ENCODE measurements at places on chromosomes 7 and 10.

DNA sequence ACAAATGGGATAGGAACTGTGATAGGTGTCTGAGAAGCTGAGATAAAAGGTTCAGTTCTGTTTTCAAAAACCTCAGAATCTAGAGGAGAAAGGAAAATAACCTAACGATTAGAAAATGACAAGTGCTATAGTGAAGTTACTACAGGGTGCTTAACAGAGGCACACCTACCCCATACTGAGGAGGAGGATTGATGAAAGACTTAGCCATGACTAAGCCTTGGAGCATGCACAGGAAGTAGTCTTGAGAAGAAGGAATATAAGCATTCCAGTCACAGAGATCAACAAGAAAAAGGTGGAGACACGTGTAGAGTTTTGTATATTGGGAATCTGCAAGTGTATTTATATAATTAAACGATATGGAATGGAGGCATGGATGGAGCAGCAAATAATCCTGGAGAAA, 1225.5 kb upstream of the CELF2 start:
- DNase-seq: peak; percentile 11

DNA sequence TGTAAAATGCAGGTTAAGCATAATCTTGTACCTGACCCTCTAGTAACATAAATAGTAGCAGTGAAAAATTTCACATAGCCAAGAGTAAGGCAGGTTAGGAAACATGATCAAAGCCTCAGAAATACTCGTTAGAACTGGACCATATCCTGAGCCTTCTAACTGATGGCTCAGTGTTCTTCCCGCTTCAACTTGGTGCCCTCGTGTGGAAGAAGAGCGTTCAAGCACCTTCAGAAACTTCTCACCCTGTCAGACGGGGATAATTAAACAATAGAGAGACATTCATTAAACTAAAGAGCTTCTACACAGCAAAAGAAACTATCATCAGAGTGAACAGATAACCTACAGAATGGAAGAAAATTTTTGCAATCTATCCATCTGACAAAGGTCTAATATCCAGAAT, 124.5 kb downstream of the MYOF start:
- peak; percentile 34 for DNase-seq

GRCh38 chr10:132839061-132839460, 53.1 kb upstream of the NKX6-2 start:
- no peak for DNase-seq

GRCh38 chr7:31445686-31446355, 68.1 kb upstream of the ITPRID1 start:
- DNase-seq: no peak

DNA sequence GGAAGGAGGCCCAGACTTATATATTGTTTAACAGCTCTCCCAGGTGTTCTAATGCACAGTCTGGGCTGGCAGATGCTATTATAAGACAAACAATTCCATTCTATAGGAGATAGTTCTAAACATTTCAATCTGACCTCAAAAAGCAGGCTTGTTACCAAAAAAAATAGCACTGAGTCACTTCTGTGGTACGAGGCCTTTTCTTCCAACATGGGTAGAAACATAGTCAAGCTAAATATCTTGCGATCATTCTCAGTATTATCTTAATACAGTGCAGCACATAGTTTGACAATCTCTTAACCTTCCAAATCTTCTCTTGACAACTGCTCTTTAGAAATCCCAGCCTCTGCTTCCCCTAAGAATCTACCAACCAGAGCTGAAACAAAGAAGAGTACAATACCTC, 46.6 kb upstream of the MKX start:
- no peak for DNase-seq

GRCh38 chr10:91163269-91163868, 57.1 kb upstream of the PCGF5 start:
- peak; percentile 67 for DNase-seq

DNA sequence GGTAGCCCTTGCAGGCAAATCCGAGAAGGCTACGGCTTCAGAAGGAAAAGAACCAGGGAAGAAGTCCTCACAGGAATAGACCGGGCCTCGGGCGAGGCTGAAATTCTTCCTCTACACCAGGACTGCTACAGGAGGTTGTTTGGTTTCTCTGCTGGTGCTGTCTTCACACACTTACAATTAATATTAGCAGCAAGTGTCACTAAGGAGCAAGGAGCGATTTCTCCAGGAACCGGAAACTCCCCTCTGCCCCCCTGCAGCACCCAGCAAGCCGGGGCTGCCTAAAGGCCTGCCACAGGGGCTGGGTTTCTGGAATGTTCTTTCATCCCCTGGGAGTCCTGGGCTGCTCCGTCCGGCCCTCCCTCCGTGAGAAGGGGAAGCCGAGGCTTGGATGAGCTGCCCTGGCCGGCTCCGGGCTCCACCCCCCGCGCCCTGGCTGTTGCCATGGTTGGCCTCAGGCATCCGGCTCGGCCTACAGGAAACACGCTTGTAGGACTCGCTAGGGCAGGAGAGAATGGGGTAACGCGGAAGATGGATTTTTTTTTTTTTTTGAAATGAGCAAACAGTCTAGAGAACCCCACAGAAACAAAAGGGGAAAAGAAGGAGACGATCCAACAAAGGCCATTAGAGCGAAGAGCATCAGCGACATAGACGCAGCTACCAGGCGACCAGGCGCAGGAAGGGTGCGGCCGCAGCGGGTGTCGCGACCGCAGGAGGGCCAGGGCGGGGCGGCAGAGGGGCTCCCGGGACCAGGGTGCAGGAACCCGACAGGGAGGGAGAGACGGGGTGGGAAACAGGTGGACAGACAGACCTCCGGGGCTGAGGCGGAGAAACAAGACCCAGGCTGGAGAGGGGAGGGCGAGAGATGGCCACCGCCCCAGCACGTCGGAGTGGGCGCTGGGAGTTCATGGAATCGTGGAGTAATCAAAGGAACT, 33.0 kb downstream of the EN2 start:
- DNase-seq: peak; percentile 80
